Fibroblast of skin of scalp (primary cell): ENCODE measurements at places on chromosomes 4 and X.

DNA sequence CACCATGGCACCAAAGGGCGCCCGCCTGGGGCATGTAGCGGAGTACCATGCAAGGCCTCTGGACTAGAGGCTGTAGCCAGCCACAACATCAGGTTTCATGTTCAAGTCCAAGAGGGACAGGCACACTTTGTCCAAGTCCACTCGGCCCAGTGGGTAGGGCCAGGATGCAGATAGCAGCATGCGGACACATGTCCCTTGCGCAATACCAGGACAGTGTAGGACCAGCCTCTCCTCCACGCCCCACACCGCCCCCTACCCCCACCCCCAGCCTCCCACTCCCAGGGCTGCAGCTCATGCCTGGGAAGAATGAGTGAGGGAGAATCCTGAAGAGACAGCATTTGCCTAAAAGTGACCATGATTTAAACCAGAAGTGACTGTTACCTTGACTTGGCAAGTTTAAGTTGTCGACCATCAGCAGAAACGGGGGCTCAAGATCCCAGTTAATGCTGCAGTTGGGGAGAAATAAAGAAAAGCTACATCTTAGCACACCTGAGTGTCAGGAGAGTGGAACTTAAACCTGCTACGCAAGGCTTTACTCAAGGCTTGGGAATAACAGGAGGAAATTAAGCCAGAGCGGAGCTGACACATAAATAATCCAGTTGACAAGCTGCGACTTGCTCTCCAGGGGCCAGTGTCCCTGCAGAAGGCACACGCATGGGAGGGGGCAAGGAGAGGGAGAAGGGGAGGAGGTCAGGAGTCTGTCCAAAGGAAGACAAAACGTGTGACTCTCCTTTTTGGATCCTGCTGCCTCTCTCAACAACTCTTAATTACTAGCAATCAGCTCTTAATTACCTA lies 221.7 kb downstream of the BCOR start:
- no peak for DNase-seq

DNA sequence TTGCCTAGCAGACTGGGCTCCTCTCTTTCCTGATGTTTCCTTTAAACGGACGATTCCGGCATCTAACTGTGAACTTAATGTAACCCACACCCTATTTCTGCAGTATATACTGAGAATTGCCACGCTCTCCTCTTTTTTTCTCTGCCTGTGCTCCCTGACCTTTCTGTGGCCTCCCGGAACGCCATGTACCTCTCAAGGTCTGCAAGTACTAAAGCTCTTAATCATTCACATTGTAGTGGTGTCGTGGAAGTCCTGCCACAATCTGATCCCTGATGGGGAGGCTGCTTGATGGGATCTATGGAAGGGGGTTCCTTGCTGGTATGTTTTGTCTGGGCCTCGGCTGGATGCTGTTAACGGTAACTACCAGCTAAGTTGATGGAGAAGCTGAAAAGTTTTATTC lies 302.9 kb upstream of the EPHA5 start:
- no peak for DNase-seq

- no peak for DNase-seq
Measured at GRCh38 chrX:151393514-151393913, 3.5 kb upstream of the VMA21 start.

GRCh38 chr4:52037689-52038102 lies 403 bp downstream of the SGCB start:
- DNase-seq: peak; percentile 28

DNA sequence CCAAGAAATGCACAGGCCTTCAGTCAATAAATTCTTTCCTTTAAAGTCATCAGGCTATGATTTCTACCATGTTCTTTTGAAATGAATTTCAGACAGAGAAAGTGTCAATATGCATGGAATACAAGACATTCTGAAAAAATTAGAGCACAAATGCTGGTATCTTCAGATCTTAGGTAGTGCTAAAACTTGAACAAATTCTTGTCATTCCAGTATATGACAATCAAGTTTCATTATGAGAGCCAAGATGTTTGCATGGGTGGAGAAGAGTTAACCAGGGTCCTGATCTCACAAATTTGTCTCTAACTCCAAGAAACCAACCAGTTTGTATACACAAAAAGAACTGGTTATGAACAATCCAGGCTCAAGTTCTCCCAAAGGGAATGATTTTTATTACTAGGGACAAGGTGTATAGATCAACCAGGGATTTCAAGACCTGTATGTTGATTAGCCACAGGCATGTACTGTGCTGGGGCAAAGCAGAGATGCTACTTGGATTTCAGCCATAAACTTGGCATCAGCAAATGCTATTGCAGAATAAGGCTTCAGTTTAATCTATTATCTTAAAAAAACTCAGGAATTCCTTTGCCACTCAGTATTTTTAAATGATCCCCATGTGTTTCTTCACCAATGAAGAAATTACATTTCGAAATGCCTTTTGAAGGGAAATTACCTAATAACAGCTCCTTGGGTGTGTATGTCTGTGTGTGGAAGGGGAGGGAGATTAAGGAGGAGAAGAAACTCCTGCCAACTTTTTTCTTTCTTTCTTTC lies 69.7 kb downstream of the FANCB start:
- no peak for DNase-seq

- DNase-seq: no peak
Measured at GRCh38 chr4:138110815-138111214, 131.3 kb downstream of the SLC7A11 start.

- no peak for DNase-seq
Measured at GRCh38 chrX:48938721-48939425, 18.5 kb downstream of the OTUD5 start.

- no peak for DNase-seq
Measured at GRCh38 chrX:112677167-112677566, 2.6 kb downstream of the LHFPL1 start.

DNA sequence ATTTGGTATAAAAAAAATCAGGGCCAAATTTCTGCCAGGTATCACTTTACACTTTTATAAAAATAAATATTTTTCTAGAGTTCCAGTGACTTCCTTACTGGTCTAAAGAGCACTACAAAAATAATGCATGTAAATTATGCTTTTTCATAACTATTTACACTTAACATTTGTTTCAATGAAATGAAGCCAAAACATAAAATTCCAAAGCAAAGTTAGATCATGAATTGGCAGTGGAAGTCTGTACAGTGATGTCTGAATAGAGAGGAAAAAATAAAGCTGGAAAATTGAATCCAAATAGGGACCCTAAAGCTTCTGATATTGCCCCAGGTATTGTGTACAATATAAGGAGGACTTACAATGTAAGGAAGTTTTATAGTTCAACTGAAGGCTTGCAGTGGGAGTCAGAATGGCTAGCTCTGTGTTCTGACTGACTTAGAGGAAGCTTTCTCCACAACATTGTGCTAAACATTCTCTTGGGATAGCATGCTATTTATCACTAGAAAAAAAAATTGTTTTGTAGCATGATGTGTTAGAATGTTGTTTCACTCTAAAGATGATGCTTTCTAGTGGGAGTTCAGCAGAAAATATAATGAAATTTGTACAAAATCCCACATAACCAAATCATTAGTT lies 288.2 kb upstream of the UGT8 start:
- no peak for DNase-seq

DNA sequence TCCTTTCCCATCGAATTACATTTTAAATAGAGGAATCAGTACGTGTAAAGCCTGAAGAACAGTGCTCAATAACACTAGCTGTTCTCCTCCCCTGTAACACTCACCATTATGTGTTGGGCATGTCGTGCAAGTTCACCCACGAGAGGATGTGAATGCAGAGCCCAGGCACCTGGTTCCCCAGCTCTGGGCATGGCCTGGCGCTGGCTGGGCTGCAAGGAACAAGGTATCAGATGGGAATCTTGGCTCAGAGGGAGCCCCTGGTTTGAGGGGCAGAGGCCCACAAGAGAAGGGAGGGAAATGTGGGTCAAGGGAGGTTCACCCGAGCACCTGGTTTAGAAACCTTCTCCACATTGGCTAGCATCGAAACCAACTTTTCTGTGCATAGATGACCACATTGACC lies 41.7 kb upstream of the MTM1 start:
- no peak for DNase-seq

DNA sequence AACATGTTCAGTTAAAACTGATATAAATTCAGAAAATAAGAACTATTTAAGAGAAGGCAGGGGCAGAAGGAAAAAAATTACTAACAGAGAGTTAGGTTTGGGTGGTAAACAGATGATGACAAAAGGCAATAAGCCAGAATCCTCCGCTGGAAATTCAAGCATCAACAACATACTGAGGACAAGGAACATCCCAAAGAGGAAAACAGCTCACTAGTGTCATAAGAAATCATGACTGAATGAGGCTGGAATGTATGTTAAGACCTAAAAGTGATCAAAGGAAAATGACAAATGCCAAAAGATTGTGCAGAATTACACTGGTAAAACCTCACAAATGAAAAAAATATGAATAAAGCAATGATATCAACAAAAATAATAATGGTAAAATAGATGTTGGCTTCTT lies 88.4 kb downstream of the WDFY3 start:
- DNase-seq: peak; percentile 88

DNA sequence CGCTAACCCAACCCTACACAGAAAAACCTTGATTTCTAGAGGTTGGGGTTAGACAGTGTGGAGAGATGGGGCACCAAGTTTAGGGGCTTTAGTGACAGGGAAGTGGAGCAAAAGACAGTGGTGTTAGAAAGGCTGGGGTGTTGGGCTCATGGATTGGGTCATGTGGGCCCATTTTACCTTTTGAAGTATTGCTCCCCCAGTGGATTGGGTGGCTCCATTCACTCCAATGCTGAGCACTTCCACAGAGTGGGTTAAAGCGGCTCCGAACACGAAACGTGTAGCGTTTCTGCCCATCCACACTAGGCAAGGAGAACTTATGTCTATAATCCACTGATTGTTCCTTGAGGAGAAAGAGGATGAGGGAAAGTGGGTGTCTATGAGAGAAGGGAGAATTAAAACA lies 2.3 kb downstream of the IL2RG start:
- no peak for DNase-seq

- DNase-seq: no peak
Measured at GRCh38 chr4:20724915-20725314, 24.7 kb downstream of the PACRGL start.

DNA sequence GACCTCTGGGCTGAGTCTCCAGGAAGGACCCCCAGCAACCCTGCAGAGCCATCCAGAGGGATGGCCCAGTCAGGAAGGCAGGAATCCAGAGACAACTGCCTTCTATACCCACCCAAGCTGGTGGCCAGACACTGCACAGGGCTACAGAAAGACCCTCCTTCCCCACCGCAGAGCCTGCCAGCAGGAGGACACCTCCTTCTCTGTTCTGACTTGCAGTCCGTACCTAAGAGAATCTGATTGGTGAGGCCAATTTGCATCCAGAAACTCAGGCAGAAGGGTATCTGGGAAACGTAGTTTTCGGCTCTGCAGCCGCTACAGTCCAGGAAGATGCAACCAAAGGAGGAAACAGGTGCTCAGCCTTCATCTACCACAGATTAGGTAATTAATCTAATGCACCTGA lies 155.4 kb upstream of the FRG1 start:
- no peak for DNase-seq

- peak; percentile 4 for DNase-seq
Measured at GRCh38 chr4:95507147-95507546, 41.6 kb downstream of the UNC5C start.
